PC-3 (cell line): ENCODE measurements at places on chromosomes 1 and 21. TPM values are rescaled to one million over a fixed set of nuclear protein-coding genes. Genes with fewer than 3 reads are reported as not detected.

GRCh38 chr1:29460694-29461093 lies 224.4 kb downstream of the PTPRU start:
- H3K27ac ChIP-seq = no peak overlapping the region
- no peaks in the 10 kb centered on the region for H3K36me3 ChIP-seq
- H3K4me1 ChIP-seq = no peaks in the 10 kb centered on the region
- H3K4me3 ChIP-seq = no peak overlapping the region
- H3K27me3 ChIP-seq = peaks cover 9% of the 10 kb centered on the region; the same call in 1 of the 2 replicates

DNA sequence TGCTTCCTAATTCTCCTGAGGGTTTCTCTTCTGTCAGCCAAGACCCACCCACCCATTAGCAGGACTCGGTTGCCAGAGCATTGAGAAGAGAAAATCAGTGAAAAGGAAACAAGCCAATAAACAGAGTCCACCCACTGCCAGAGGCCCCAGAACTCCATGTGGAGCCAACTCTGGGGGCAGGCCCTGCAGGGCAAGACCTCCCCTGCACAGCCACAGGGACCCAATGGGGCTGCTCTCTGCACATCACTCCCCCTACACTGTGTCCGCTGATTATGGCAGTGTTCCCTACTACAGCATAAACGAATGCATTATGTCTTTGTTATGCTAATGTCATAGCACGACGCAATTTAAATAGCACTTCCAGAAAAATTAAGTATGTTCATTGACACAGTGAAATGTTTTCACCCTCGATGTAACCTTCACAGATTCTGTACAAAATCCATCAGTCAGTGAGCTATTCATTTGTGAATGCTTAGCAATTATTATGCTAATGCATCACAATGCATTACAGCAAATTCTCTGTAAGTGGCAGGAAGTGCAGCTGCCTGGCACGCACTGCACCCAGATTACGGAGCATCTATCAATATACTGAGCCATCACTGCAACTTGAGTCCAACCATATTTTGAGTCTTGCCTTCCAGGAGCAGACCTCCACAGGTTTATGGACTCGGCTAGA lies 56.4 kb downstream of the GRIK3 start:
- no peaks in the 10 kb centered on the region for H3K4me1 ChIP-seq
- H3K36me3 ChIP-seq = no peaks in the 10 kb centered on the region
- no peak overlapping the region for H3K27ac ChIP-seq
- no peak overlapping the region for H3K4me3 ChIP-seq
- peaks cover 12% of the 10 kb centered on the region; the same call in 1 of the 2 replicates for H3K27me3 ChIP-seq

DNA sequence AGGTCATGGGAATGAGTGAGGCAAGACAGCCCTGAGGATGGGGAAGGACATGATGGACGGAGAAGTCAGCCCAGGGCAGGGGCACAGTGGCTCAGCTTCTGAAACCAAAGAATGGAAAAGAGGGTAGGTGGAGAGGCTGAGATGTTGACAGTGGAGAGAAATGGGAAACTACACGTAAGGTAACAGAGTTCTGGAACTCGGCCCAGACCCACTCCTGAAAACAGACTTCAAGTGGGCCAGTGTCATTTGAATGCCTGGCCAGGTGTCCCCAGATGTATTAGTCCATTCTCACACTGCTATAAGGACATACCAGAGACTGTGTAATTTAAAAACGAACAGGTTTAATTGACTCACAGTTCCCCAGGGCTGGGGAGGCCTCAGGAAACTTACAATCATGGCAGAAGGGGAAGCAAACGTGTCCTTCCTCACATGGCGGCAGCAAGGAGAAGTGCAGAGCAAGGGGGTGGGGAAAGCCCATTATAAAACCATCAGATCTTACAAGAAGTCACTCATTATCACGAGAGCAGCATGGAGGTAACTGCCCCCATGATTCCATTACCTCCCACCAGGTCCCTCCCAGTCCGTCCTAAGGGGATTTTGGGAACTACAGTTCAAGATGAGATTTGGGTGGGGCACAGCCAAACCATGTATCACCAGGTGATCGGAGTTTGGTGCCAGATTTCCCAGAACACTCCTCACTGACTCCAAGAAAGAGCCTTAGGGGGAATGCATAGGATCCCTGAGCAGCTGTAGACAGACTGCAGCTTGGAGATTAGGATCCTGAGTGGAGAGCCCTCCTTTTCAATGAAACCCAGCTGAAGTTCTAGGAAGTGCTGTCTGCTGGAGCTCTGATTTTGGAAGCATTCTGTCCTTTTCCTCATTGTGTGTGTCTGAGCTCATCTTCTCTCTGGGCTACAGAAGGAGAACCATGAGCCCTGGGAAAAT lies 40.3 kb downstream of the FHAD1 start:
- H3K27me3 ChIP-seq = no peaks in the 10 kb centered on the region
- DNase-seq = no peak

The SLC26A9 gene
- not detected in 2 replicates for total RNA-seq

DNA sequence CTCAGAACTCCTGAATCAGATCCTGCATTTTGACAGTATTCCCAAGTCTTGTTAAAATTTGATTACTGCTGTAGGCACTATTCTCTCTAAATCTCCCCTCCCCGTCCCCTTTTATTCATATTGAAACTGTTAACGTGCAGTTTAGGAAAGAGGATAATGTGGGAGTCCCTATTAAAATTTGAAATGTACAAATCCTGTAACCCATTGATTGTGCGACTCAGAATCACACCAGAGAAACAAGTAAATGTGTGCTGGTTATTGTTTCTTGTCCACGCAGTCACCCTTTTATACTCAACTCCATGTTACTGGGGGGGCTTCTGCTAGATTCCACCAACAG lies 584 bp upstream of the LTN1 start:
- H3K27me3 ChIP-seq = no peaks in the 10 kb centered on the region
- H3K4me1 ChIP-seq = peaks cover 22% of the 10 kb centered on the region
- peak overlapping the region; percentile 83 for H3K4me3 ChIP-seq
- peak overlapping the region; percentile 60 for H3K27ac ChIP-seq
- H3K36me3 ChIP-seq = no peaks in the 10 kb centered on the region
- no peak for DNase-seq

GRCh38 chr1:231446138-231446537 lies 24.1 kb upstream of the EGLN1 start:
- H3K27me3 ChIP-seq = no peaks in the 10 kb centered on the region
- H3K4me1 ChIP-seq = no peaks in the 10 kb centered on the region
- H3K27ac ChIP-seq = no peak overlapping the region
- no peaks in the 10 kb centered on the region for H3K36me3 ChIP-seq
- no peak overlapping the region for H3K4me3 ChIP-seq
- no peak for DNase-seq

DNA sequence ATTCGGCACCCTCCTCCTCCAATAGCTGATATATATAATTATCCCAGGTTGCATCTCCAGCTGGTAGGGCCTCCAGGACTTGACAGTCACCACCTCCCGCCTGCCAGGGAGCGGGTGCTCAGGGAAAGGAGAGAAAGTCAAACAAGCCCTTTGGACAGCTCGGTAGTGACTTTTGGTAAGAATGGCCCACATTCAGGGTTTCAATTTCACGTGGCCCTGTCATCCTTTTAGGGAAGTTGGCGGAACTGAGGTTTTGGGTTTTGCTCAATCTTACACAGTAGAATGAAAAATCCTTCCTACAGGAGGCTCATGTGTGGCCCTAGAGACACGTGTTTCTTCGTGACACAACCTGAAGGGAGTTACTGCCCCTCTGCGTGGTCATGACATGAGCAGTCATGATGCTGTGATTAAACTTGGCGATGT lies 44.2 kb downstream of the CAPN8 start:
- H3K4me3 ChIP-seq = no peak overlapping the region
- H3K27ac ChIP-seq = no peak overlapping the region
- DNase-seq = no peak
- no peaks in the 10 kb centered on the region for H3K4me1 ChIP-seq
- no peaks in the 10 kb centered on the region for H3K36me3 ChIP-seq

GRCh38 chr1:98078596-98078995 lies 157.8 kb upstream of the DPYD start:
- no peak for DNase-seq
- H3K4me1 ChIP-seq = peaks cover 12% of the 10 kb centered on the region
- no peak overlapping the region for H3K4me3 ChIP-seq
- H3K36me3 ChIP-seq = no peaks in the 10 kb centered on the region

The LINGO4 gene
- total RNA-seq = not detected in 2 replicates
